Activated CD4-positive, alpha-beta T cell treated with anti-CD3 and anti-CD28 coated beads, Interleukin-2, amount 50 U/mL, for 16 hours (primary cell): ENCODE measurements at places on chromosomes 2 and 18.

GRCh38 chr2:60886991-60887390 lies 5.6 kb downstream of the REL start:
- DNase-seq, result no peak

DNA sequence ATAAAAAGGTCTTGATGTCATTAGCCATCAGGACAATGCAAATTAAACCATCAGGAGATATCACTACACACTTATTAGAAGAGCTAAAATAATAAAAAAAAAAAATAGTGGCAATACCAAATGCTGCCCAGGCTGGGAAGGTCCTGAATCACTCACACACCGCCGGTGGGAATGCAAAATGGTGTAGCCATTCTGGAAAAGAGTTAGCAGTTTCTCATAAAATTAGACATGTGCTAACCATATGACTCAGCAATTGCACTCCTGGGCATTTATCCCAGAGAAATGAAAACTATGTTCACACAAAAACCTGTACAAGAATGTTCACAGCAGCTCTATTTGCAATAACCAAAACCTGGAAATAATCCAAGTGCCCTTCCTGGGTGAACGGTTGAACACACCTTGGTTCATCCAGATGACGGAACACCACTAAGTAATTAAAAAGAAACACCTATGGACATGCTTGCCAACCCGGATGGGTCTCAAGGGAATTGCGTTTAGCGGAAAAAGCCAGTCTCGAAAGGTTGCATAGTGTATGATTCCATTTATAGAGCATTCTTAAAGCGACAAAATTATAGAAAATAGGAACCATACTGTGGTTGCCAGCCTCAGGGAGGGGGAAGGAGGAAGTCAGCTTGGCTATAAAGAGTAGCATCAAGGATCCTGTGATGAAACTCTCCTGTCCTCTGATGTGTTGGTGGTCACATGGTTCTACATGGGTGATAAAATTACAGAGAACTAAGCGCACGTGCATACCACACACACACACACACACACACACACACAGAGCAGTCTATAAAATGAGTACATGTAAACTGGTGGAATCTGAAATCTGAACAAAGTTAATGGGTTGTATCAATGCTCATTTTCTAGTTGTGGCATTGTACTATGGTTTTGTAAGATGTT lies 4.6 kb downstream of the MBP start:
- DNase-seq, result peak; percentile 63

GRCh38 chr2:240391111-240392051 lies 44.1 kb upstream of the GPC1 start:
- DNase-seq, result no peak

GRCh38 chr2:80381666-80382065 lies 77.1 kb upstream of the LRRTM1 start:
- no peak for DNase-seq

DNA sequence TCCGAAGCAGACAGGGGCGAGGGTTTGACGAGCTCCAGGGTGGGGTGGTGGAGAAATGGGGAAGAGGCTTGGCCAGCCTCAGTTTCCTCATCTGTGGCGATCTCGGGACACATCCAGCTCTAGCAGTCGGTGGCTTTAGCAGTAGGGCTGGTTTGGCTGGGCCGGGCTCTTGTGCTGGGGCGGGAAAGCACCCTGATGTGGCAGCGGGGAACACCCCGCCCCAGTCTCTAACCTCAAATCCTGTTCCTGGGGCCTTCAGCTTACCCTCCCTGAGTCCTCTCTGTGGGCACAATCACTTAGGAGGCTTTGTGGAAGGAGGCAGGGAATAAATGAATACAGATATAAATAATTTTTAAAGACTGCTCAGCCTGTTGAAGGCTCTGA lies 26.5 kb upstream of the MCFD2 start:
- peak; percentile 82 for DNase-seq

- no peak for DNase-seq
Measured at GRCh38 chr2:174026122-174026845, 61.1 kb upstream of the SP3 start.

GRCh38 chr2:113228991-113229716 lies 49.6 kb downstream of the PAX8 start:
- DNase-seq, result no peak

GRCh38 chr2:102346381-102347130 lies 9.0 kb upstream of the IL18R1 start:
- DNase-seq, result no peak
